NCI-H1694 (cell line): ENCODE measurements at places on chromosomes 16 and 17.

- no peak for DNase-seq
These were observed 1.7 kb upstream of the PPL start for GRCh38 chr16:4938683-4939030.

DNA sequence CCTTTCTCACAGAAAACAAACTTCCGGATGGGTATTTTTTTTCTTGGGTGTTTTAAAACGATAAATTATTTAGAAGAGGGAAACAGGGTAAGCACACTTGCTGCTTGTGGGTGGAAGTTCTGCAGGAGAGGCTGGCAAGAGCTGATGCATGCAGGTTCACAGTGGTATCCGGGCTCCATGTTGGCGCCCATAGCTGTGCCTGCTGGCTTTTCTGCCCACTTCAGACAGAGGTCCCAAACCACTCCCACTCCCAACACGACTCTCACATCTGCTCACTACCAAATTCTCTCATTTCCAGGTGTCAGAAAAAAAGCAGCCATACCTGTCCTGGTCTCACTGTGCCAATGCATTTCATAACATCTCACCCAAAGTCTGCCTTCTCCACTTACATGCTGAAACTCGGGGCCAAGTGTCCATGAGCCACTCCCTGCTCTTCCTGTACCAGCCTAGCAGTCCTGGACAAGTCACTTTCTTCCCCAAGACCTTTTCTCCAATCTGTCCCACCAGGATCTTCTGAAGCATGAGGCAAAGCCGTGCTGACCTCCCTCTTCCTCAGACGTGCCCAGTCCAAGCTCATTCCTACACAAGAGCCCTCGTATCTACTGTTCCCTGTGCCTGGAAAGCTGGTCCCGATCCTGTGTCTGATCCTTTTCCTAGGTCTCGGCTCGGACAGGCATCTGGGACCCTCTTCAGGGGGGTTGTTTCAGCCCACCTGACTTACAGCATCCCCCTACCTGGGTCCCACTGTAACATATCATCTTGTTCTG, 1.5 kb downstream of the CD300LF start:
- no peak for DNase-seq

DNA sequence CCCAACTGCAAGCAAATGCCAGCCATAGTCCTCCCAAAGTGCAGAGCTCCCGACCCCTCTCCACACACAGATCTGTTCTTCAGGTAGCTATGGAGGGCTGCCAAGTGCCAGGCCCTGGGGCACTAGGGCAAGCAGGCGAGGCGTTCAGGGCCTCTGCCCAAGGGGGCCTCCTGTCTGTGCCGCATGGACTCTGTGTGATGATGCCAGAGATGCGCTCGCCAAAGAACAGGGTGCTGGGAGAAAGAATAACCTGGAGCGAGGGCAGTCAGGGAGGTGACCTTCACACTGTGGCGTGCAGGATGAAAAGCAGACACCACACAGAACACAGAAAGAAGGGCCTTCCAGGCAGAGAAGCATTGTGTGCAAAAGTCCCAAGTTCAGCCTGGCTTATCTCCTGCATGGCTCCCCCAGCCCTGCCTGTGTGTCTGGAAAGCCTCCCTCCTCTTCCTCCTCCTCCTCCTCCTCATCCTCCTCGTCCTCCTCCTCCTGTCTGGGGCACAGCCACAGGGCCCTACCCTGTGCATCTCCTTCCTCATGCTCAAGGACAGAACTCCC, 44.2 kb downstream of the PEMT start:
- no peak for DNase-seq

DNA sequence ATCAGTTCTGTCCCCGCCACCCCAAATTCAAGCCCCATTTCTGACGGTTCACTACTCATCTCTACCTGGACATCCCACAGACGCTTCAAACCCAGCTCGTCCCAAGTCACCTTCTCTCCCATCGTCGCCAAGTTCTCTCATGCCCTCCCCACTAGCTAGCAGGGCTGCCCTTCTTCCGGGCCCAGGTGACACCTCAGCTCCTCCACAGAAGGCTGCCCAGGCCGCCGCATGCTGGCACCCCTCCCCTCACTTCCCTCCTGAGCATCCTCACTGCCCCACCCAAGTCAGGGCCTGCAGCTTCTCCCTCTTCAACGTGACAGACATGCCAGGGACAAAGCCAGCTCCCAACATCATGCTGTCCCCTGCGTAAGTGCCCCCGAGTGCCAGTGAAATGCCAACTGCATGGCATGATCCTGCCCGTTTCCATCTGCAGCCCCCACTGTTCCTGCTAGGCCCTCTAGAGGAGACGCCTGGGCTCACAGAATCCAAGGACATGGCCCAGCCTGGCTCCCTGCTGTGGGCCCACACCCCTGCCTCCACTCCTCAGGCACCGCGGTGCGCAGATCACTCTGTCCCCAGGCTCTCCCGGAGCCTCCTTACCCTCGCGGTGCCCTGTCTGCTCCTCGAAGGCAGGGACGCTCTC, 5.9 kb downstream of the CYB561 start:
- no peak for DNase-seq

DNA sequence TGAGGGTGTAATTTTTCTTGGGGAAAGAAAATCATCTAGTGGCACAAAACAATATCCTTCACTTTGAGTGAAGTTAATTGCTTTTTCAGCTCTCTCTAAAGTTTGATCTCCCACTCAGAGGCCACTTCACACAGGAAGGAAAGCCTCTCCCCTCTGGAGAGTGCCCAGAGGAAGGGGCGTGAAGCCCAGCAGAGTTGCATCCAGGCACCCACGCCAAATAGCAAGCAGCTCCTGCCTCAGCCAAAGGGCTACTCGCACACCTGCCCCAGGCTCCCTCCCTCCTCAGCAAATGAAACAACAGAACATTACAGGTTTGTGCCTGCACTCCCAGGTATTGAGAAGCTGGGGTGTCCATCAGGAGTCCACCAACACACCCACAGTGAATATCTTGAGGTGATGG, 183.0 kb upstream of the RPL38 start:
- DNase-seq, result no peak

GRCh38 chr16:12225255-12225654, 248.7 kb downstream of the SNX29 start:
- no peak for DNase-seq

- no peak for DNase-seq
These were observed 96.8 kb upstream of the ELAC2 start for GRCh38 chr17:13114601-13115031.

- no peak for DNase-seq
These were observed 13.0 kb upstream of the RBL2 start for GRCh38 chr16:53421248-53421647.

GRCh38 chr17:40061609-40062038, 1.1 kb upstream of the THRA start:
- DNase-seq, result no peak

DNA sequence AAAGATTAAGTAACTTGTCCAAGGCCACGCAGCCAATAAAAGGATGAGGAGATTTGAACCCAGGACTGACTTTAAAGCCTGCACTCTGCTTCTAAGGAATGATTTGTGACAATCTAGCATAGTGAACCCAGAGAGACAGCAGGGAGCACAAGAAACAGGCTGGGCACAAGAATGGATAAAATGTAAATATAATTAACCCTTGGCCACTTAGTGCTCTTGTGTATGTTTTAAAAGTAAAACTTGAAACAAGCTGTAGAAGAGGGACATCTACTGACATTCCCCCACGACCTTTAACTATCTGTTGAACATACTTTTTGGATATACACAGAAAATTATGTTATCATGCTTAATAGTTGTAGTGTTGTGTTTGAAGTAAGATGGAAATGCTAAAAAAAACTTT, 141.9 kb upstream of the PMFBP1 start:
- DNase-seq, result no peak

- peak; percentile 99 for DNase-seq
These were observed 5.7 kb downstream of the DLG4 start for GRCh38 chr17:7213895-7214299.

GRCh38 chr17:61219460-61219859, 180.2 kb upstream of the TBX2 start:
- no peak for DNase-seq

DNA sequence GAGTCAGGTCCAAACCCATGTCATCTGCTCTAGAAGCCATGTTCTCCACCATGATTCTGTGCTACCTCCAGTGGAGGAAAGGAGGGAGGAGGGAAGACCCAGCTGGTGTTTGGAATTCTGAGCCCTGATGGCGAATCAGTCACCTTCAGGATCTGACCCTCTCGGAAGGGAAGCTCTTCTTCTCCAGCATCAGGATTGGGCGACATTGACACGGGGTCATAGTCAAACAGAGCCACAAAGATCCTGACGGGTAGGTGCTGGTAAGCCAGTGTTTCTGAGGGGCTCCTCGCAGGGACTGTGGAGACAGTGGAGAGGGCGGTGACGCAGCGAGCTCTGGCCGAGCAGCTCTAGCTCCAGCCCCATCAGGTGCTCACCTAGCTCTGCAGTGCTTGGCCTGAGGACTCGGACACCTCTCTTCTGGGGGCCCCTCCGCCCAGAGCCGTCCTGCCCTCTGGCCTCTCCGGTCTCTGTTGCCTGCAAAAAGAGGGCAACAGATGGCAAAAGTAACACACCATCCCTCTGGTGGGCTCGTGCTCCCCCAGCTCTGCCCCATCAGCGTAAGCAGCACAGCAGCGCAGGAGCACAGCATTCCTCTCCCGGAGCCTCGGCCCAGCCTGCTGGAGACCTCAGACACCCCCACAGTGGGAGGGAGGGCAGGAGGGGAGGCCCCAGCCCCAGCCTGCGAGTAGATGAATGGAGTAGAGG, 21.0 kb downstream of the TSPOAP1 start:
- DNase-seq, result no peak

DNA sequence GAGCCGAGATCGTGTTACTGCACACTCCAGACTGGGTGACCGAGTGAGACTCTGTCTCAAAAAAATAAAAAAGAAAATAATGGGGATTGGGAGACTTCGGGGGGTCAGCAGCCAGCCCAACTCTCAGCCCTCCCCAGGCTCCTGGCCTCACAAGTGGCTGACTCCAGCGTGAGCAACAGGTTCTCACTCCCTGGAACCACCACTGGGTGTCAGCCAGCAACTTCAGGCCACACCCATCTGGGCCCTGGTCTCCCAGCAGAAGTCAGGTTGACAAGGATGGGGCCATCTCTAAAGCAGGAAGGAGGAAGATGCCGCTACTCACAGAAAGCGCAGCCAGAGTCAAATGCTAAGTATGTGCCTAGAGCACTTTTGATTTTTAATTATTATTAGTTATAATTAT, 139.4 kb downstream of the C16orf78 start:
- no peak for DNase-seq

DNA sequence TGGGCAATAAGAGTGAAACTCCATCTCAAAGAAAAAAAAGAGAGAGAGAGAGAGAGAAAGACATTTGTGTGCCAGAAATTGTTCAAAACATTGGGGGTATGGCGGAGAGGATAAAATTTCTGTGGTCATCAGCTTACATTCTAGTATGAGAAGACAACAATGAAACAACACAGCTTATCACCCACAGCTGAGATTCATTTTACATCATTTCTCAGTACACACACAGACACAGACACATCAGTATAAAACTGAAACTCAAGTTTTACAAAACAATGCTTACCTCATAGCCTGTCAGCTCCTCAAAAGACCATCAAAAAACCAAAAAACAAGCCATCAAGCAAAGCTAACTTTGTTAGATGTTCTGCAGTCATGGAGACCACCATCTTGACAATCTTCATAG, 31.4 kb upstream of the CNEP1R1 start:
- DNase-seq, result no peak

GRCh38 chr17:50920891-50921586, 54.9 kb upstream of the TOB1 start:
- no peak for DNase-seq

GRCh38 chr17:53135969-53136368, 686.8 kb upstream of the KIF2B start:
- DNase-seq, result no peak

- DNase-seq, result no peak
These were observed 45.6 kb downstream of the CYB5B start for GRCh38 chr16:69469807-69470561.
